Stimulated activated CD4-positive, alpha-beta T cell treated with anti-CD3 and anti-CD28 coated beads, Interleukin-1b, Interleukin-23, amount 100 ng/mL, for 24 hours (primary cell): ENCODE measurements at places on chromosomes 4 and X.

DNA sequence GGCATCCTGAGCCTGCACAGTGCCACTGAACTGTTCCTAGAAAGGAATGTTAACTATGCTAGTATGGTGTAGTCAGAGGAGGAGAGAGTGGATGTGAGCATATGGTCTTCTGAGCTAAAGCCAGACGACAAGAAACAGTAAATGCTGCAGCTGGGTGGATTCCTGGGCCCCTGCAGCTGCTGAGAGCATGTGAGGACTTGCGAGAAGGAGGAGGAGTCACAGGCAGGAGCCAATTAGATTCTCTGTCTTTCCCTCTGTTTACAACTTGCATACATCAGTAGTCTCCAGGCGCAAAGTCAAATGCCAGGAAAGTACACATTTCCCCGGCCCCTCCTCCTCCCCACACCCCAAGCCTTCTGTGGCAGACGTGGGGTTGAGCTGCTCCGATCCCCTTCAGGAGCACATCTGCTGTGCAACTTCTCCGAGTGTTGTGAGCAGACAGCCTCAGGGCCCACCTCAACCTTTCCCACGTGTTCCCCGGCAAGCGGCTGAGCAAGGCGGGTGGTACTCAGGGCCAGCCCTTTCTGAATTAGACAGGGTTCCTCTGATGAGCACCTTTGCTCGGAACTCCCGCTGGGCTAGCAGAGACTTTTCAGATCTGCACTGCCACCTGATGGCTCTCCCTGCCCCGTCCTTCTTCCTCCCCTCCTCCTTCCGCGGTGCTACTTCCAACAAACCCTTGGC lies 108.7 kb upstream of the ATP6AP2 start:
- no peak for DNase-seq

GRCh38 chr4:81634165-81634564 lies 162.5 kb upstream of the RASGEF1B start:
- DNase-seq: no peak

DNA sequence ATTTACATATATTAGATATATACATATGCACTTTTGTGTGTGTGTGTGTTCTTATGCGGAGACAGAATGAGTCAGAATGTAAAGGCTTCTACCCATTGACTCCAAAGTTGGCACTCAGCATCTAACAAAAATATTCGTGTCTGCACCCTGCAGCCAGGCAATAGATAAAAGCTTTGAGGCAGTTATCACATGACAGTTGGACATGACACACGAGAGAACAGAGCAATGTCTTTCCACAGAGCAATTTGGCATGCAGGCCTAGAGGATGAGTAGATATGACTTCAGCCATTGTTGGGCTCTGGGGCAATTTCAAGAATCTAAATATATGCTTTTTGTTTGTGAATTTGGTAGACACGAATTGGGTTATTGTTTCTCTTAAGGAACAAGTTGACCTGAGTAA lies 391.2 kb downstream of the SLITRK2 start:
- DNase-seq: no peak

- no peak for DNase-seq
These were observed 15.6 kb upstream of the TMEM131L start for GRCh38 chr4:153450544-153450917.

DNA sequence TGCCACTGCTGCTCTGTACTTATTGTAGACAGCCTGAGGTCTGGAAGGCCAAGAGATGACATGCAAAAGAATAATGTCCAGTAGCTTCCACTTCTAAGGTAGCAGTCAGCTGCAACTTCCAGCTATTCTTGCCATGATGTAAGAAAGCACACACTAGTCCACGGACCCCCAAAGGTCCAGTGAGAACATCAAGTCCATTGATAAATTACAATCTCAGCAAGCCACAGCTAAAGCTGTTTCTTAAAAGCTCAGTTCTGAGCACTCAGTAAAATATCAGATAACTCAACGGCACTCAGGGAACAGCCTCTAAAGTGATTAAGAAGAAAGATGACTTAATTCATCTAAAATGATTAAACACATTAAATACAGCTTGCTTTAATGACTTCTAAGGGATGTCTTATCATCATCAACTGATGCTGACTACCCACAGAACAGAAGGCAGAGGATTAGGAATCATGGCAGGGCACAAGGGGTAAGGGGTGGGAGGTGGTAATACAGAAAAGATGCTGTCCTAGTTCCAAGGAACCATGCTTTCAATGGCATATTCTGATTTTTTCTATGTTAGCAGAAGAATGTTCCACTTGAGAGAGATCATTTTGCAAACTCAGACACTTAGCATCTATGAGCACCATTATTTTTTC lies 99.1 kb upstream of the CBR4 start:
- no peak for DNase-seq

- no peak for DNase-seq
These were observed 212.0 kb downstream of the DHX15 start for GRCh38 chr4:24372341-24372740.

- DNase-seq: no peak
These were observed 1.4 kb upstream of the SLC34A2 start for GRCh38 chr4:25654031-25654970.

DNA sequence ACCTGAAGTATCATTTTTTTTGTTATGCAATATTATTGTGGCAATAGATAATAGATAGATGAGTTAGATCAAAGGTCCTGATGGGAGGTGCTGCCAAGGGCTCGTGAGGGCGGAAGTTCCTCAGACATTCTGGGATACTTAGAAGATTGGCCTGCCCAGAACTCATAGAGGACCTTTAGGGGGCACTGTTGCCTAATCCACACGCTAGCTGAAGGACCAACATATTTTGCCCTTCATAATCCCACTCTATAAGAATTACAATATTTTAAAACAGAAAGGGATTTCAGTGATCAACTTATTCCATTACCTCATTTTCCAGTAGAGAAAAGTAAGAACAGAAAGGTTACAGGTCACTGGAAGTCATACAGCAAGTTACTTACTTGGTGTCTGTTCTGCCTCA lies 22.9 kb upstream of the COX7B2 start:
- DNase-seq: no peak
